ENCODE measurements at places on chromosomes 16 and 17.

- no peak for DNase-seq
These were observed 135.8 kb downstream of the FOXL1 start for GRCh38 chr16:86714166-86714565.

GRCh38 chr17:55286681-55287589 is 22.2 kb downstream of the HLF start:
- no peak for DNase-seq

- no peak for DNase-seq
These were observed 8.9 kb upstream of the ZNF200 start for GRCh38 chr16:3243882-3244281.

- no peak for DNase-seq
These were observed 24.6 kb downstream of the NECAB2 start for GRCh38 chr16:83992624-83993023.

- no peak for DNase-seq
These were observed 11.8 kb downstream of the SYT17 start for GRCh38 chr16:19179546-19180490.

GRCh38 chr17:53033297-53033696 is 789.4 kb upstream of the KIF2B start:
- DNase-seq = no peak

DNA sequence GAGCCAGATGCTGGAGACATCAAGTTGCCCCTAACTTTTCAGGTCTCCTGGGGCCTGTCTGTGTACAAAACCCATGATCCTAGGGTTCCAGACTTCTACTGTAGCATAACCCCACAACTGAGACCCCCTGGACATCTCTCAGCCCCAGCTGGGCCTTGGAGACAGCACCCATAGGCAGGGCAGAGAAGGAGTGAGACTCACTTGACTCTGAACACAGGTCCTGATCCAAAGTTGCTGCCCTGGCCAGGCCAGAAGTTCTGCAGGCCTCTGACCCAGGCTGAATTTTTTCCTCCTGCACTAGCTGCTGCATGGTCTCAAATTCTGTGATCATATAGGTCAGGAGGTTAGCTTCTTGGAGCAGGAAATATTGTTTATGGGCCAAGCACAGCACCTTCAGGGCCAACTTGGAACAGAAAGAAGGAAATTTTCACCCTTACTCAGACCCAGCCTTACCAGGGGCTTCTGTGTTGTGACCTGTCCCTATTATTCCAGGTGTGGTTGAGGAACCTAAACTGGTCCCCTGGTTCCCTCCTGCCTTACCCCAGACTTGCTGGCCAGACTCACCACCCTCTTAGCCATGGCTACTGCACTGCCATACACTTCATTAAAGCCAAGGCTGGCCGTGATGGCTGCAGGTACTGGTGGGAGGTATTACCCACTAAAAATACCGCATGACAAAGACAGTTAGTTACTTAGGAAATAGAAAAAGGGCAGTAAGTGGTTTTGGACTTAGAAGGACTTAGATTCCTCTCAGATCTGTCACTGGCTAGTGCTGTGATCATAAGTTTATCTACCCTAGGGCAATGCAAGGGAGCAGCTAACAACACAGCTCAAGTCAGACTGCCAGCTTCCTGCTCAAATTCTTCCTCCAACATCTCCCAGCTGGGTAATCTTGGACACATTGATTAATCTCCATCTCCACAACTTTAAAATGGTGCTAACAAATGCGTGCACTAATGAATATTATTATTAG is 2180.1 kb downstream of the TP53TG3F start:
- no peak for DNase-seq

GRCh38 chr16:66900721-66901441 is 17.8 kb downstream of the CDH16 start:
- DNase-seq = no peak

- no peak for DNase-seq
These were observed 22.7 kb upstream of the OR1F1 start for GRCh38 chr16:3165111-3165822.

GRCh38 chr17:50087246-50087911 is 7.8 kb upstream of the PDK2 start:
- DNase-seq = peak; percentile 58

- no peak for DNase-seq
These were observed 174.2 kb downstream of the TANC2 start for GRCh38 chr17:63140255-63140654.

- DNase-seq = no peak
These were observed 9.3 kb downstream of the GAS2L2 start for GRCh38 chr17:35743626-35744328.
